ENCODE measurements at places on chromosomes 2 and 18. TPM values are rescaled to one million over a fixed set of nuclear protein-coding genes. Genes with fewer than 3 reads are reported as not detected.

The KCNIP3 gene
- not detected for polyA plus RNA-seq

The FZD7 gene
- polyA plus RNA-seq = not detected

The CHRNA1 gene
- 0.26 TPM for polyA plus RNA-seq

The FOXD4L1 gene
- not detected for polyA plus RNA-seq

The ERMN gene
- polyA plus RNA-seq = 0.26 TPM

The COL6A3 gene
- polyA plus RNA-seq = 0.56 TPM

The KCNE4 gene
- polyA plus RNA-seq = not detected

The ATF2 gene
- 26.2 TPM for polyA plus RNA-seq

The ANKRD39 gene
- polyA plus RNA-seq = 42.5 TPM

The CD302 gene
- 0.12 TPM for polyA plus RNA-seq

The EGR4 gene
- polyA plus RNA-seq = not detected

The MOGAT1 gene
- polyA plus RNA-seq = not detected

The CAPN13 gene
- not detected for polyA plus RNA-seq

The CABLES1 gene
- polyA plus RNA-seq = not detected

The PDE11A gene
- not detected for polyA plus RNA-seq

The OTOF gene
- 0.55 TPM for polyA plus RNA-seq

The DNAH7 gene
- polyA plus RNA-seq = not detected

The DRC1 gene
- polyA plus RNA-seq = not detected

The UGP2 gene
- polyA plus RNA-seq = 137 TPM

The EVX2 gene
- not detected for polyA plus RNA-seq

The ACKR3 gene
- polyA plus RNA-seq = 4.5 TPM

All from CD4-positive, alpha-beta memory T cell (primary cell).